ENCODE measurements at places on chromosomes 1 and 21.

- peak; percentile 96 for DNase-seq
These were observed 11.4 kb downstream of the BTBD19 start for GRCh38 chr1:44819608-44820327.

- peak; percentile 84 for DNase-seq
These were observed at the start of gene LRRC71 for GRCh38 chr1:156920233-156921052. Gene LRRC71 (plus strand): TSS chr1:156920632. CDS start chr1:156920804, 172 bp downstream.

DNA sequence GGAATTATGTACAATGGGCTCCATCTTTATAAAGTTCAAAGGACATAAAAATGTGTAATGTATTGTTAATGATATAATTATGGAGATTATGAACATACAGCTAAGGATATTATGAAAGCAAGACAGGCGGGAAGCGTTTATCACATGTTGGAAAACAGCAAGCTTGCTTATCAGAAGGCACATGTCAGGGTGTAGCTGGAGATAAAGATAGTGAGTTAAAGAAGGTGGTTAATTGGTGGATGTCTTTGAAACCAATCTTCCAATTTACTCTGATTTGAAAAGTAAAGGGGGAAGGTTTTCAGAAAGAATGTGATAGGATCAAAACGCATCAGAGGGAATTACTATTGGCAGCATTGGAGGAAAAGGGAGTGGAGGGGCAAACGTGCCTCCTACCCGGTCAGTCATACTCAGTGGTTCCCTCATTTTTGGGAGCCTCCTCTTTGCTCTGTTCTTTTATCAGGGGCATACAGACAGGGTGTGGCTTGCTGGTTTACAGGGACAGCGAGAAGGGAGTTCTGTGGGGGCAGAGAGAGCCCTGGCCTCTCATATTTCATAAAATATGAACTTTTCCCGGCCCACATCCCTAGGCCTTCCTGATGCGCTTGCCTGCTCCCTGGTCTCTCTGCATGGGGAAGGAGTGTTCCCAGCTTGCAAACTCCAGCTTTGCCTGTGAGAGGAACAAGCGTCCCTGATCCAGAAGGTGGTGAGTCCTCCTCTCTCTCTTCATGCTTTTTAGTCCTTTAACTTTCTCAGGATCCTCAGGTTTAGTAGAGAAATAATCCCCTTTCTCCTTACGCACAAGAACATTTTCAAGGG is 8.0 kb upstream of the SVBP start:
- DNase-seq = no peak

DNA sequence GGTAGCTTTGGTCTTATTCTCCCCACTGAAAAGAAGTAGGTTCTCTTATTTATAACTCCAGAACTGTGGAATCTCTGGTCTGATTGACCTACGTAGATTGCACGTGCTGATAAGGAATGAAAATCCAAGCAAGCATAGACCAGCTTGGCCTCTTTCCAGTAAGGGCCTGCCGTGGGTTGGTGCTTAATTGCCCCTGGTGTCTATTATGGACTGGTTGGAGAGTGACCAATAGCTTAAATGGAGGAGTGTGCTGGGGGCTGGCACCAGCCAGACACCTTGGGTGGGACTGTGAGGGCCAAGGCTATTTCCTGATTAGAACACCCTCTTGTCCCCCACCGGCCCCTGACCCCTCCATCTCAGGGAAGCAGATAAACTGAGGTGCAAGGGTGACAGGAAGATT is 74.0 kb downstream of the TENT5C start:
- DNase-seq = no peak

- no peak for DNase-seq
These were observed 8.7 kb downstream of the AGPAT3 start for GRCh38 chr21:43873673-43874072.

DNA sequence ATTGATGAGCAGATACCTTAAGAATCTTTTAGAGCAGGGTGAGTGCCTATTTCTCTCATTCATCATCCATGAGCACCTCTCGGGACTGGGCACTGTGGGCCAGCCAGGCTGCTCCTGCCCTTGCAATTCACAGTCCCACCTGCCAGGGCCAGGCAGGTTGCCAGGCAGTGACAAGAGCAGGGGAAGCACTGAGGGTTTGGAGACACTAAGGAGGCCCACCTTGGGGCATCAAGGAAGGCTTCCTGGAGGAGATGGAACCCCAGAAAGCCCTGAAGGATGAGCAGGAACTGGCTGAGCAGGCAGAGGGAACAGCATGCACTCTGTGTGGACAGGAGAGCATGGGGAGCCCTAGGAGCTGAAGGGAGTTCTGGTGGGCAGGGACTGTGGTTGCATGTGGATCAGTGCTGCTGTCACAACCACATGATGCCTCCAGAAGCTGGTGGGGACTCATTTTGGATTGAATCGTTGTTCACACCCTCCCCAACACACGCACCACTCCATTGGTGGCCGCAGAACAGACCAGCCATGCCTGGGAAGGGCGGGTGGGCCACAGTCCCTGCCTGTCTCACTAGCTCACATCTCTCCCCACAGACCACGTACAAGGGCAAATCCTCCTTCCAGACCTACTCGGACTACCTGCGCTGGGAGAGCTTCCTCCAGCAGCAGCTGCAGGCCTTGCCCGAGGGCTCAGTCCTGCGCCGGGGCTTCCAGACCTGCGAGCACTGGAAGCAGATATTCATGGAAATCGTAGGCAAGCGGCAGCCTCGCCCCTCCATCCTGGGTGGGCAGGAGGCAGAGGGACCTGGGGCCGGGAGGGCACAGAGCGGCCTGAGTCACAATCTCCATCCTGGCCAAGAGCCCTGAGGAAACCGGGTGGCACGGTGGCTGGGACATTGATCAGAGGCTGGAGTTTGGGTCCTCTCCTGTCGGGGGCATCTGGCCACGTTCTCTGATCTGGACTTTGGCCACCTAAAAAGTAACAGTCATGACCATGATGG is 55.1 kb downstream of the DISP3 start:
- DNase-seq = no peak

DNA sequence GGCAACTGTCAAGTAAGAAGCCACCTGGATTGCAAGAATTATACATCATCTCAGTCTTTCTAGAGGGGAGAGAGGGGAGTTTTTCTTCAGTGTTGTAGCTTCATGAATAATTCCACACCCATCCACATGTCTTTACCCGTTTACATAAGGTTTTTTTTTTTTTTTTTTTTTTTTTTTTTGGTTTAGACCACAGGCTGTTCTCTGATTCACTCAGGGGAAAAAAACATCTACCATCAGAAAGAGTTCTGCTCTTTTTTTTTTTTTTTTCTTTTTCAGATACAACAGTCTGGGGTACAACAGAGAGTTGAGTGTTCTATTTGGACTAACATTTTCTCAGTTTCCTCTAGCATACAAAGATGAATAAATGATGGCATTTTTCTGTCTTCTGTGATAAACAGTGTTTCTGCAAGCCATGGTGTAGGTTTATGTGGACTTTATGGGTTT is 4.9 kb upstream of the KIF14 start:
- peak; percentile 18 for DNase-seq

- no peak for DNase-seq
These were observed 15.0 kb downstream of the MATN1 start for GRCh38 chr1:30708361-30708728.

GRCh38 chr1:63728611-63729226 is 45.1 kb upstream of the ROR1 start:
- DNase-seq = no peak

DNA sequence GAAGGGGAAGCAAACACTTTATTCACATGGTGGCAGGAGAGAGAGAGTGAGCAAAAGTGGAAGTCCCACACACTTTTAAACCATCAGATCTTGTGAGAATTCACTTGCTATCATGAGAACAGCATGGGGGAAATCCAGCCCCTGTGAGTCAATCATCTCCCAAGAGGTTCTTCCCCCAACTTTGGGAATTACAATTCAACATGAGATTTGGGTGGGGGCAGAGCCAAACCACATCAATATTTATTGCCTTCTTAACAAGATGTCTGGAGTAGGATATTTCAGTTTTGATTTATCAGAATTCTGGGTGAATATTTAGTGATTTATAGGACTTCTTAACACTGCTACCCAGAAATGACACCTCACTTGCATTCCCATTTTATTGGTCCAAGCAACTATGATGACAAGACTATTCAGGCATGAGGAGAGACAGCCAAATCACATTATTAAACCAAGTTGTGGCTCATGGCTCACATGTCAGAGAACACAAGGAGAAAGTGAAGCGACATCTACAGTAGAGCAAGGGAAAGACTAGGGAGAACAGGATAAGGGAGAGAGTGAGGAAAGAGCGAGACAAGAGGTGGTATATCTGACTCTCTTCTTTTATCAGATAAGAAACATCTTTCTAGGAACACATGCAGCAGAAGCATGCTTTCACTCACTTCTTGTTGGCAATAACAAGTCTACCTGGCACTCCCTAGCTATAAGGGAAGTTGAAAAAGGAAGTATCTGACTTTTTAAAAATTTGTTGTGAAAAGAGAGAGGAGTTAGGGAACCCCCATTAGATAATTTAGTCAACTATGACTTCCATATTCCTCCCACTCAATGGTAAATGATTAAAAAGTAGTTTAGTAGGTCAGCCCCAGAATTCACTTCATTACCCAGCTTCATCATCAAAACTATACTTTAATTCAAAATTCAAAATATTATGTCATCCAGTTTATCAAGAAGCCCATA is 36.6 kb upstream of the PTPRC start:
- DNase-seq = no peak

GRCh38 chr1:43781574-43781973 is 74.2 kb downstream of the ST3GAL3 start:
- no peak for DNase-seq

- no peak for DNase-seq
These were observed 34.3 kb downstream of the SMG7 start for GRCh38 chr1:183506561-183506960.

- no peak for DNase-seq
These were observed 63.1 kb upstream of the PBX1 start for GRCh38 chr1:164495905-164496304.
